ENCODE measurements at places on chromosomes 5 and 9. TPM values are rescaled to one million over a fixed set of nuclear protein-coding genes. Genes with fewer than 3 reads are reported as not detected.

The GPBP1 gene
- total RNA-seq, result 29.2 TPM

The RASEF gene
- total RNA-seq, result under 0.01 TPM

The TRIM7 gene
- 0.83 TPM for total RNA-seq

The HBEGF gene
- total RNA-seq, result 18.8 TPM

The GRM6 gene
- total RNA-seq, result not detected

The GFI1B gene
- total RNA-seq, result not detected

The IRX1 gene
- not detected for total RNA-seq

The PCBD2 gene
- total RNA-seq, result 2.8 TPM

The CPLANE1 gene
- total RNA-seq, result 17.9 TPM

The ANKRD34B gene
- not detected for total RNA-seq

The SLC1A3 gene
- 1.3 TPM for total RNA-seq

The SLC1A1 gene
- total RNA-seq, result 3.9 TPM

The NRARP gene
- not detected for total RNA-seq

Data from IMR-90 (cell line).